ENCODE measurements at places on chromosomes 13 and 19.

DNA sequence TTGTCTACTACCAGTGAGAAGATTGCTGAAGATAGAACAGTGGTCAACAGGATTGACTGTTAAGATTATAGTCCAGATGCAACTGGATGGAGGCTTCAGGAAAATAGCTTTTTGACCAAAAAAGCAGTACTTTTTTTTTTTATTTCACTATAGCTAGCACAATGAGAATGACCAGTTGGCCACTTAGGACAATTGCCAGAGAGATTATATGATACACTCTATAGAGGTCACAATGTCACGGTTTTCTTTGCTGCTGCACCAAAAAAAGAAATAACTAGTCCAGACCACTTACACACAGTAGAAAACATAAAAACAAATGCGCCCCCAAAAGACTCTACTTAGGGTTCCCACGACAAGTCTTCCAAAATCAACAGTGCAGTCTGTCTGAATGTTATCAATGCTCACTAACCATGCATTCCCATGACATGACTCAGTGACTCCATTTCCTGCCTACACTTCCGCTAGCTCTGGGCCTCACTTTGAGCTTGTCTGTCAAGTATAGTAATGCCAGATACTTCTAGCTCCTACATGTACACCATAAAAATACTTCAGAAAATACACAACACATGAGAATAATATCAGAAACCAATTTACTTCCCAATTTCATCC, 209.1 kb upstream of the STARD13 start:
- DNase-seq = peak; percentile 88

GRCh38 chr13:40787062-40787461, 2.3 kb upstream of the SLC25A15 start:
- no peak for DNase-seq

GRCh38 chr13:113207890-113208420, 514 bp downstream of the PCID2 start:
- no peak for DNase-seq

DNA sequence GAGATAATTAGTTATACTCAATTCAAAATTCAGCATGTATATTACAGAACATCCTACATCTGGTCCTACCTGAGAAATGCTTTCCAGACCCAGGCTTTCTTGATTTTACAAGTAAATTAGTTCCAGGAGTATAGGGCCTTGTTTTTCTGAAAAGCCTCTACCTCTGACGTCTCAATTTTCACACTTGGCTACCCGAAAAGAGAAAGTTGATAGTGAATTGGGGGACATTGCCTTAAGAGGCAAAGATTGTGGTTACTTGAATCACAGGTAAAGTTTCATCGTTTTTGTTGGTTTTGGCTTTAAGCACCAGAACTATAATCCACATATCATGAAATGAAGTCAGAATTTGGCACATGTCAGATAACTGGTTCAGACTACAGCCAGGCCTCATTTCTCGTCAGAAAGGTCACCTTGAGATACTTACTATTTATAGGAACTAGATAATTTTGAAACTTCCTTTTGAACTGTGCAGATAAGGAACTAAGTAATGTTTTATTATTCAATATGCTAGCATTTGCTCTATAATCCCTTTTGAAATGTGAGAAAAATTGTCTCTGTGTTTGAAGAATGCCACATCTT, 30.8 kb downstream of the FAM124A start:
- no peak for DNase-seq

GRCh38 chr13:48976576-48977285, 1.0 kb downstream of the FNDC3A start:
- no peak for DNase-seq

- peak; percentile 31 for DNase-seq
These were observed 2.3 kb downstream of the MIDN start for GRCh38 chr19:1250437-1251260.

- no peak for DNase-seq
These were observed 2.1 kb upstream of the PDCD2L start for GRCh38 chr19:34402074-34402600.

GRCh38 chr13:106561551-106562170, 6.3 kb downstream of the ARGLU1 start:
- DNase-seq = no peak

- DNase-seq = no peak
These were observed 97.3 kb downstream of the FAM216B start for GRCh38 chr13:42878721-42879120.

GRCh38 chr19:31332096-31332495, 17.1 kb downstream of the TSHZ3 start:
- DNase-seq = no peak

- DNase-seq = no peak
These were observed 3.3 kb upstream of the USP12 start for GRCh38 chr13:27174766-27175455.

GRCh38 chr19:40055049-40055448, 982 bp downstream of the ZNF780B start:
- no peak for DNase-seq

DNA sequence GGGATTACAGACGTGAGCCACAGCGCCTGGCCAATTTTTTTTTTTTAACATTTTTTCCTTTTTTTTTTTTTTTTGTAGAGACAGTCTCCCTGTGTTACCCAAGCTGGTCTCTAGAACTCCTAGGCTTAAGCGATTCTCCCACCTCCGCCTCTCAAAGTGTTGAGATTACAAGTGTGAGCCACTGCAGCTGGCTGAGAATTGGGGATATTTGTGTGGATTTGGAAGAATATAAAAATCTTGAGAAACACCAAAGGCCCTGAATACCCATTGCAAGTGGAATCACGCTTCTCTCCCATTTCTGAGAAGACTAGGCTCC, 79.9 kb upstream of the ABCC4 start:
- no peak for DNase-seq

GRCh38 chr13:110885966-110886869, 28.7 kb downstream of the ANKRD10 start:
- DNase-seq = no peak

DNA sequence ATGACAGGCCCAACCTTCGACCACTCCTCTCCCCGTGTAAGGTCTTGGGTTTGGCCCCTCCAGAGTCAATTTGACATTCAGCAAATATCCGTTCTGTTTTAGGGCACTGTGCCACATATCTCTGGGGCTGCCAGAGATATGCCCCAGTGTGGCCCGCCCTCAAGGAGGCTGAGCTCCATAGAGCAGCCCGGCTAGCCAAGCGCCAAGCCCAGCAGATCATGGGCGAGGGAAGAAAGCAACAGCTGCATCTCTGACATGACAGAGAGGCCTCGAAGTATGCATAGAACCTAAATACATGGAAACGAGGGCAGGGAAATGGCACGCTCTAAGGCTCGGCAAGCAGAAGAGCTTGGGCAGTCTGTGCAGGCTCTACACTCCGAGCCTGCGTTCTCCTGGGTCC, 124.5 kb downstream of the USP12 start:
- no peak for DNase-seq

- peak; percentile 31 for DNase-seq
These were observed 30.3 kb upstream of the FRY start for GRCh38 chr13:32001154-32001768.

DNA sequence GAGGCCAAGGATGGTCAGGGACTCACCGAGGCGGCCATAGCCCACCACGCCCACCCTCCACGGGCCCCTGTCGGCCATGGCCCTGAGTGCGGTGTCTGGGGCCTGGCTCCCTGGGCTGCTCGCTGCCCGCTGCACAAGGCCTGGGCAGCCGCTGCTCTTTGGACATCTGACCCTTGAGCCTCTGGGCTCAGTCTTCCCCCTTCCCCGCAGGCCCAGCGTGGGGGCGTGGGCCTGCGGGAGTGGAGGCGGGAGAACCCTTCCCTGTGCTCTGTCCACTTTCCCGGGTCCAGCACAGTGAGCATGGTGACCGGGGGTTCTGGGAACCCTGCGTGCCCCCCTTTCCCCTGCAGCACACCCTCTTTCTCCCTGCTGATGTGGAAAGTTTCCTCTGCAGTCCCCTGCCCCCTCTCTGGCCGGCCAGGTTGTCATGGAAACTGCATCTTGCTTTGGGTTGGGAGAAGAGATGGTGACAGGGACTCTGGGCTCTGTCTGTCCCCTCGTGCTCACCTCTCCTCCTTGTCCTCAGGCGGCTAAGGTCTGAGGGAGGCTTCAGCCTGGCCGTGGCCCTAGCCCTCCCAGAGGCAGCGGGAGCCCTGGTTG, at the start of gene ASPDH:
ASPDH (minus strand) TSS at position 168 of the 600 bp plus-strand sequence; CDS start at position 78, 90 bp downstream.
- no peak for DNase-seq

- DNase-seq = no peak
These were observed at the start of gene EBI3 for GRCh38 chr19:4229179-4229931. TSS of gene EBI3 (plus strand) at chr19:4229523. CDS start at chr19:4229551, 28 bp downstream.

GRCh38 chr19:15587663-15588062, 27.4 kb upstream of the CYP4F8 start:
- DNase-seq = no peak

DNA sequence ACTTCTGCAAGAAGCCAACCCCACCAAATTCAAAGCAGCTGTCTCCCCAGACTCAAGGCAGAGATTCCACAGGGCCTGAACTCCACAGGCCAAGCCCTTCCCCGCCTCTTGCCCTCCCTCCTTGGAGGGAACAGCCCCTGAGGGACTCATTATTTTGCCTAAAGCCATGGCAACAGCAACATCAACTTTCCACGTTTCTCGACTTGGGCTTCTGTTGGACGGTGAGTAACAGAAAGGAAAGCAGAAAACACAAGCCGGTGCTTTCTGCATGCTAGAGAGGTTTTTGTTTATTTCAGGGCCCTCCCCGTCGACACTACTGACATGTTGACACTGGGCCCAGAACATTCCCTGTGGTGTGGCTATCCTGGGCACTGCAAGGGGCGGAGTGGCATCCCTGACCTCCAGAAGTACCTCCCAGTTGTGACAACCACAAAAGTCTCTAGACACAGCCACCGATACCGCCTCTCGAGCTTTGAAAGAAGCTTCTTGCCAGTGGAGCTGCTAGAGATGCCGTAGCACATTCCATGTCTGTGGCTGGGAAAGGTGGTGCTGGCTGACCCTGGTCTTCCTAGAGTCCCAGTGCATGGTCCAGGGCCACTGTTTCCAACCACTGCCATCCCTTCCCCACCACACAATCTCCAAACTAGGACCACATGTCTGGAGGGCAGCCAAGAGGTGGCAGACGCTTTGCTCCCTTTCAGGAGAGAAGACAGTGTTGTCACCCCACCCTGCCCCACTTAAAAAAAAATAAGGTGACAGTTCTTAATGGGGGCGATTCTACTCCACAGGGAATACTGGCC, 12.8 kb downstream of the CAPS start:
- DNase-seq = no peak

DNA sequence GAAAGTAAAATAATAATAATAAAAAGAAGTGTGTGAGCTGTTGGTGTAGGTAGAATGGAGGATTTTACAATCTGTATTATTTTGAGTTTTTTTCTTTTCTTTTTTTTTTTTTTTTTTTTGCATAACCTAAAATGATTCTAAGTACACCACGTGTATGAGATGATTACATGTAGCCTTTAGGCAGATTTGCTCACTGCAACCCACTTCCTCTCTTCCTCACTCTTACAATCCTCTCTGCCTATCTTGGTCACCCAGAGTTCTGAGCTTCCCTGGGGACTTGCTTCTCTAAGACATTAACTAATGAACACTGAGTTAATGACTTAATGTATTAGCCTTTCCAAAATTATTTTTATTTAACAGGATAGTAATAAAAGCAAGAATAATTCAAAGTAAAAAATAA, 1169.6 kb downstream of the EFNB2 start:
- no peak for DNase-seq

GRCh38 chr19:984165-984967, at the start of gene WDR18:
TSS of gene WDR18 (plus strand) at chr19:984345. CDS start at chr19:984354, 9 bp downstream.
- peak; percentile 86 for DNase-seq

DNA sequence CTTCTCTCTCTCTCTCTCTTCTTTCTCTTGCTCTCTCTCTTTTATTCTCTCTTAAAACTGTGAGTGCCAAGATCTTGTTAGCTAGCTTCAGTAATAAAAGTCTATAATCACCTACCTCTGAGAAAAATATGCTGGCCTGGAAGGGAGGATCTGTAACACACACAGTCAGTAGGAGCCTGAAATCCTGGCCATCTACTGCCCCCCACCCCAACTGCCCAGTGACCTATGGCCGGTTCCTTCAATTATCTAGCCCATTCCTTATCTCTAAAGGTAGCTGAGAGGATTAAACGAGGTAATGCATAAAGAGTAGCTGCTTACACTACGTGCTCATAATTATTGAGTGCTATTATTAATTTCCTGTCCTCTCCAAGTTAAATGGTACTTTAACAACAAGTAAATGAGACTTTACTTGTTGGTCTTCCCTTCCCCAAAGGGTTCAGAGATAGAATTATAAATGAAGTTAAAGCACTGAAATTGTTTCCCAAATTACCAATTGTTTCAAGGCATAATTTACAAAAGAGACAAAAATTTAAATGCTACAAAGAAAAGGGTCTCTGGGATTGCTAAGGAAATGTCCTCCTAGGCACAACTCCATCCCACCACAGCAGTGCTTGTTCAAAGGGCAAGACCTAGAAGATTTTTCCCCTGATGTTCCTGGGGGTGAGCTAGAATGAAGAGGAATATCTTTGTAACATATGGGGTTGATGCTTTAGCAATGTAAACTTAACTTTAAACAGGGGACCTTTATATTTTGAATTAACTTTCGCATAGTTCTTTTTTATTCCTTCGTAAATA, 1.8 kb downstream of the LCP1 start:
- DNase-seq = no peak

- DNase-seq = no peak
These were observed 521.8 kb downstream of the MYO16 start for GRCh38 chr13:109151255-109151654.

GRCh38 chr13:111047326-111047725, 67.8 kb upstream of the ARHGEF7 start:
- DNase-seq = no peak

DNA sequence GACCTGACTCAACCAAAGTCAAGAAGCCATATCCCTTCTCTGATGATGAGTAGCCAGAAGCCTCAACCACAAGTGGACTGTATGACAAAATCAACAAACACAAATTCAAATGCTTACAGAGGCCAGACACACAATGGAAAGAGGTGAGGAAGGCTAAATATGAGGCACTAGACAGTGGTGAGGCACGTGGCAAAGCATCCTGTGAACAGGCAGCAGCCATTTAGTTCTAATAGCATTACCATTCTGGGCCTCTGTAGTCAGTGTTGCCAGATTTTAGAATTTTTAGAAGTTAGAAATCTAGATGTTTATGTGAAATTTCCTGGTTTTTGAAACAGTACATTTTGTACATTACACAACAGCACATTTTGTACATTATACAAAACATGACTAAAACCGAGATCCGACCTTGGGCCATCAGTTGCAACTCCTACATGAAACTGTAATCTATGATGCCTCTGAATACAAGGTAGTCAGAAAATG, 403.3 kb downstream of the COG6 start:
- no peak for DNase-seq

- DNase-seq = no peak
These were observed 15.3 kb downstream of the CAPN12 start for GRCh38 chr19:38728752-38729541.

DNA sequence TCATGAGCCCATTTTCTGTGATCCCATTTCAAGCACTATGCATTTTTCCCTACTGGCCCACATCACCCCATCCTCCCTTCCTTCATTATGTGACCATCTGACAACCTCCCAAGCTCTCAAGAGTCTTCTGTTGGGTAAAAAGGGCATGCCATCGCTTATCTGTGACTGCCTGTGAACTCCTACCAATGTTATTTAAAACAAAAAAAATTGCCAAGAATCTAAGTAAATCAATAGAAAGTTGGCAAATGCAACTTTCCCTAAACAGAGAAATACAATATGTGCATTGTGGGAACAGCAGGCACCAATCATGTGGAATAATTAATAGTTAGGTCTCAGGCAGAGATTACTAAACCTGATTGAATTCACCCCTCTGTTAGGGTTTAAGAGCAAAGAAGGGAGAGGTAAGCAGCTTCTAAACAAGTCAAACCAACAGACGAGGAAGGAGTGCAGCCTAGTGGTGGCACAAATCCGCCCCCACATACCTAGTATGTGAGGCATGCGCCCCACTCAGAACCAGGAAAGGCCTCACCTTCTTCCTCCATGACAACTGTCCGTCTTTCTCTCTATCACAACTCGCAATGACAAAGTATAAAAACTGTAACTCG, 29.8 kb downstream of the DZIP1 start:
- no peak for DNase-seq

Measured in GDM1 (cell line).